Activated naive CD4-positive, alpha-beta T cell treated with Interleukin-2 at 50 U/mL for 16 hours (primary cell): ENCODE measurements at places on chromosomes 12 and 14.

DNA sequence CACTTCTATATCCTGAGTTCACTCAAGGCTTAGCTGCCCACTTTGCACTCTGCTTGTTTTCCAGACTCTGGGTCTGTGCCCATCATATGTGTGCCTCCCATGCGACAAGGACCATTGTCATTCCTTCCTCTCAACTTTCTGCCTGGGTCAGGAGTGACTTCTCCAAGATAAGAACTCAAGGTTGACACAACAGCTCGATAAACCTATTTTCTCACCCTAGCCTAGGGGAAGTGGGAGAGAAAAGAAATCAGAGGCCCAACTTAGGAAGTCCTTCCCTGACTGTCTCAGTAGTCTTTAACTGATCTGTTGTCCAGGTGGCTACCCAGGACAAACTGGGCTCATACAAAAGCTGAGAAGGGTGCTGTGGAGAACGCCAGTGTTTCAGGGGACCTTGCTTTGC is 1.7 kb downstream of the SMUG1 start:
- no peak for DNase-seq

- DNase-seq: no peak
Measured at GRCh38 chr12:49161092-49161795, 27.6 kb downstream of the TUBA1A start.

GRCh38 chr14:103552011-103552845 is 10.2 kb downstream of the BAG5 start:
- no peak for DNase-seq

DNA sequence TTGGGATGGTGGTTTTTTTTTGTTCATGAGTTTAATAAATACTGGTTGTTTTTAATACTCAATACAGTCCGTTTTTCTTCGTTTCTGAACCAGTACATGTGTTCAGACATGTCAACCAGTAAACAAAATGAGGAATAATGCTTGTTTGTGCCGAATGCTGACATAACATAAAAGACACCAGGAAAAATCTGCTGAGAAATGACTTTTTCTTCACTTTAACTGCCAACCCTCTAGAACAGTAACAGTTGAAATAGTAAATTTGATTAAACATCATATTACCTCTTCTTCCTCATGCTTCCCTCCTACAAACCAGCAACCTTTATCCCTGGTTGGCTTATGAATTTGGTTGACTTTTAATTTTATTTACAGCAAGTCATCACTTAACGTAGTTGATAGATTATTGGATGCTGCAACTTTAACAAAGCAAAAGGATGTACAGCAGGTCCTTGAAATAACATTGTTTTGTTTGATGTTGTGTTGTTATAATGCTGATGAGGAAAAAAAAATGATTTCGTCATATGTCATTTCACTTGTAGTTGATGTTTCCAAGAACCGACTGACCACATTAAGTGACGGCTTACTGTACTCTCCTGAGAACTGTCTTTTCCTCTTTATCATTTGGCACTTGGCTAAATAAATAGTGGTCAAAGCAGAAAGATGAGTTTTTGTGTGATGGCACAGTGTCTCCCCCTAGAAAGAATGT is 340.5 kb downstream of the TMTC2 start:
- DNase-seq: no peak
